Endothelial cell of umbilical vein (primary cell): ENCODE measurements at places on chromosomes 2 and 18. TPM values are rescaled to one million over a fixed set of nuclear protein-coding genes. Genes with fewer than 3 reads are reported as not detected.

FAM228A gene
- total RNA-seq, result 1.00 TPM in 1 of 2 replicates, not detected in the other

KCNS3 gene
- total RNA-seq, result 1.5 and 2.4 TPM in 2 replicates

CNTNAP5 gene
- not detected in 2 replicates for total RNA-seq

PRSS56 gene
- total RNA-seq, result not detected in 2 replicates

METAP1D gene
- 8.1 TPM in 2 replicates for total RNA-seq

ACOXL gene
- total RNA-seq, result not detected in 2 replicates

DUSP19 gene
- total RNA-seq, result 1.7 and 1.9 TPM in 2 replicates

GATA6 gene
- total RNA-seq, result 14.6 and 14.9 TPM in 2 replicates

UBR3 gene
- total RNA-seq, result 27.5 and 27.7 TPM in 2 replicates

ATIC gene
- 73.9 and 80.2 TPM in 2 replicates for total RNA-seq

RPRD1A gene
- total RNA-seq, result 47.4 and 50.7 TPM in 2 replicates

GALNT3 gene
- 0.82 and 0.85 TPM in 2 replicates for total RNA-seq

KRTCAP3 gene
- total RNA-seq, result 4.0 and 4.6 TPM in 2 replicates

ILKAP gene
- 47.5 and 49.2 TPM in 2 replicates for total RNA-seq

CFAP65 gene
- total RNA-seq, result not detected in 2 replicates

ZNF512 gene
- 28.0 and 37.0 TPM in 2 replicates for total RNA-seq

C1QL2 gene
- total RNA-seq, result not detected in 2 replicates

TXNDC2 gene
- not detected in 2 replicates for total RNA-seq

NEU2 gene
- total RNA-seq, result not detected in 2 replicates

TAF4B gene
- total RNA-seq, result 1.2 and 2.0 TPM in 2 replicates

CHRNG gene
- not detected in 2 replicates for total RNA-seq

PARD6G gene
- 1.8 and 5.4 TPM in 2 replicates for total RNA-seq

TNS1 gene
- total RNA-seq, result 35.6 and 52.1 TPM in 2 replicates

DNAJC5G gene
- total RNA-seq, result 0.16 and 0.77 TPM in 2 replicates

CYBRD1 gene
- 22.8 and 24.8 TPM in 2 replicates for total RNA-seq

TUBA4B gene
- not detected in 2 replicates for total RNA-seq

ZC3H6 gene
- total RNA-seq, result 2.5 and 3.0 TPM in 2 replicates

FRZB gene
- total RNA-seq, result 0.09 TPM in 1 of 2 replicates, not detected in the other

SEC11C gene
- 29.8 and 36.8 TPM in 2 replicates for total RNA-seq

ARHGEF4 gene
- total RNA-seq, result not detected in 2 replicates

ARHGAP15 gene
- not detected in 2 replicates for total RNA-seq

GLI2 gene
- 0.13 and 0.51 TPM in 2 replicates for total RNA-seq

SNTG2 gene
- total RNA-seq, result not detected in 2 replicates

HOXD12 gene
- not detected in 2 replicates for total RNA-seq

WIPF1 gene
- total RNA-seq, result 42.0 and 44.2 TPM in 2 replicates

CNGA3 gene
- not detected in 2 replicates for total RNA-seq

MOGAT1 gene
- total RNA-seq, result not detected in 2 replicates

TMEM169 gene
- 0.20 TPM in 1 of 2 replicates, not detected in the other for total RNA-seq

CGREF1 gene
- 4.0 and 5.8 TPM in 2 replicates for total RNA-seq

TYW5 gene
- total RNA-seq, result 8.5 and 8.9 TPM in 2 replicates

GPAT2 gene
- total RNA-seq, result 6.6 and 14.2 TPM in 2 replicates

TRPM8 gene
- total RNA-seq, result not detected in 2 replicates

ANO7 gene
- 2.5 and 2.8 TPM in 2 replicates for total RNA-seq

DUSP2 gene
- total RNA-seq, result 0.33 and 0.58 TPM in 2 replicates

IL1F10 gene
- total RNA-seq, result not detected in 2 replicates
